Stimulated activated CD4-positive, alpha-beta T cell treated with anti-CD3 and anti-CD28 coated beads, Interleukin-4, amount 100 ng/mL, for 1 hour (primary cell): ENCODE measurements at places on chromosomes 7 and 10.

DNA sequence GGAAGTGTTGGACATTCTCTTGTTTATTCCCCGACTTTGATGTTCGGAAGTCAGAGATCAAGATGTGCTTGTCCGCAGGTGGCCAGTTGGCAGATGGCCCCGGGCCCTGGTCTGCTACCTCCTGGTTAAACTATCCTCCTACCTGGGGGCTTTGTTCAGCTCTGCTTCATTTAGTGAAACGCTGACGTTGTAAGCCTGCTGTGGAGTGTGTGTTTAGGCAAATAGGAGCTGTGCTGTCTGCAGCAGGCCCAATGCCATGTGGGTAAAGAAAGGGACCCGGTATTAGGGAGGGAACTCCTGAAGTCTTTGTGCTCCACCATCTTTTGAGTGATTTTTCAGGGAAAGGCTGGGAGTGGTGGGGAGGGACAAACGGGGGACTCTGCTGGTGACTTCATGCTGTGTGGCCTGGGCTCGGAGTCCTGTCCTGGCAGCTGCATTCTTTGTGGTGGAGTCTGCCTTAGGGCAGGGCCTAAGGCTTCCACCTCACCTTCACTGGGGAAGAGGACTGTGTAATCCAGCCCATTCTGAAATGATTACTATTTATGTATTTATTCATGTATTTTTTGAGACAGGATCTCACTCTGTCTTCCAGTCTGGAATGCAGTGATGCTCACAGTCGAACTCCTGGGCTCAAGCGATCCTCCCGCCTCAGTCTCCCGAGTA is 171.1 kb upstream of the KLF6 start:
- no peak for DNase-seq

GRCh38 chr10:15096661-15097010 is 519 bp upstream of the RPP38 start:
- no peak for DNase-seq

DNA sequence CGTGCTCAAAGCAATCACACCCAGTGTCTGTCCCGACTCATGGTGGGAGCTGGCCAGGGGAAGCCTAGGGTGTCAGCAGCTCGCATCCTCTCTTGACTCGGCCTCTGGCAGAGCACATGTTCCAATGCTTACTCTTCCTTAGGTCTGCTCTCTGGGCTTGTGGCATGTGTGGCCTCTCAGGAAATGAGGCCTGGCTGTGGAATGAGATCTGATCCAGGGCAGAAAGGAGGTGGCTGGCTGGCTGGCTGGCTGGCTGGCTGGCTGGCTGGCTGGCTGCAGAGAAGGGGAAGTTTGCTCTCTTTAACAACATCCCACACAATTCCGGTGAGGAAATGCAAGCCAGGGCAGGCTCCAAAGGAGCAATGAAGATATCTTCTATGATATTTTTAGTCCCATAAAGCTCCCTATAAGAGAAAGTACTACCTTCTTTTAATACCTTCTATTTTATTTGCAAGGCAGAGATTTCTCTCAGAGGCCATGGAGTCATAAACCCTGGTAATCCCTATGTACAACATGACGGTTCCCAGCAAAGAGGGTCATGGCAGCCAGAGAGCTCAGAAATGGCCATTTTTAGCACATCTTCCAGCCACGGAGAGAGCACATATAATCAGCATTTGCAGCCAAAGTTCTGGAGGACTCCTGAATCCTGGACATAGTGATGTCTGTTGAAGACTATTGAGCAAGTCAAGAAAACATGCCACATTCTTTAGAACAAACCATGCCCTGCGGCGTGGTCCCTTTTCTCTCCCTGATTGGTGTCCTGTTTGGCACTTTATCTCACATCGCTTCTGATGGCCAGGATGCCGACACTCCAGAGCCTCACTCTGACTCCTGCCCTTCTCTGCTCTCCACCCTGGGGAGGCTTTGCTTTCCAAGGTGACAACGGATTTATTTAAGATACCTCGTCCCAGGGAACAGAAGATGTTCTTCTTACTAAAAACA is 153.7 kb downstream of the FANK1 start:
- DNase-seq: no peak

DNA sequence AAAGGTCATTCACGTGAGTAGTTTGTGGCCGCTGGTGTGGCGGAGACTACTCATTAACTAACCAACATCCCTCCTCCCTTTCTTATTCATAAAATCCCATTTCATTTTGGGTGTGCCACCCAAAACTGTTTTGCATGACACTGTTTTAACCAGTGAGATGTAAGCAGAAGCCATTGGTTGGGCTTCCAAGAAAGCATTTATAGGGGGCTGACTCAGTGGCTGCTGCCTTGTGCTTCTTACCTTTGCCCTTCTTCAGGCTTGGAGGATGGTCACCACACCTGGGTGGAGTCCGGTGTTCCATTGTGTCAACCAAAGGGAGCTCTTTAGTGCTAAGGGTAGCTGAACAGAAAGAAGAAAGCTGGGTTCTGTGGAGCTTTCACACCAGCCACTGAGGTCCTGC is 37.2 kb upstream of the EPC1 start:
- no peak for DNase-seq
